PC-3 (cell line): ENCODE measurements at places on chromosomes 6 and 20. TPM values are rescaled to one million over a fixed set of nuclear protein-coding genes. Genes with fewer than 3 reads are reported as not detected.

Gene COX4I2
- not detected in 2 replicates for total RNA-seq

Gene SLC22A2
- total RNA-seq = not detected in 2 replicates

DNA sequence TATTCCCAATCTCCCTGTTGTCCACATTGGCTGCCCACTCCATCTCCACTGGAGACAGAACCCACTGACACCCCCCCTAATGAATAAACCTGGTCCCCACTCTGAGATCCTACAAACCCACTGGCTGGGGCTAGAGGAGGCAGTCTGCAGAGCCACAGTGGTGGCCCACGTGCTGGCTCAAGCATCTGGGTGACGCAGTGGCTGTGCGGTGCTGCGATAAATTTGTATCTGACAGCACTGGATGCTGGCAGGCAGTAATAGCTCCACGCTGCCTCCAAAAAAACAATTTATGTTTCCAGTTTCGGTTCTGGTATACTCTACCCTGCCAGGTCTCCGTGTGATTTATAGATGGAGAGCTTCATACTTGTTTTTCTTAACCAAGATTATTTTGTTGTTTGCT, 87.1 kb upstream of the SYNDIG1 start:
- no peak for DNase-seq

GRCh38 chr6:161747506-161747905, 473.6 kb upstream of the AGPAT4 start:
- DNase-seq = no peak

Gene BNIP5
- total RNA-seq = not detected in 2 replicates

DNA sequence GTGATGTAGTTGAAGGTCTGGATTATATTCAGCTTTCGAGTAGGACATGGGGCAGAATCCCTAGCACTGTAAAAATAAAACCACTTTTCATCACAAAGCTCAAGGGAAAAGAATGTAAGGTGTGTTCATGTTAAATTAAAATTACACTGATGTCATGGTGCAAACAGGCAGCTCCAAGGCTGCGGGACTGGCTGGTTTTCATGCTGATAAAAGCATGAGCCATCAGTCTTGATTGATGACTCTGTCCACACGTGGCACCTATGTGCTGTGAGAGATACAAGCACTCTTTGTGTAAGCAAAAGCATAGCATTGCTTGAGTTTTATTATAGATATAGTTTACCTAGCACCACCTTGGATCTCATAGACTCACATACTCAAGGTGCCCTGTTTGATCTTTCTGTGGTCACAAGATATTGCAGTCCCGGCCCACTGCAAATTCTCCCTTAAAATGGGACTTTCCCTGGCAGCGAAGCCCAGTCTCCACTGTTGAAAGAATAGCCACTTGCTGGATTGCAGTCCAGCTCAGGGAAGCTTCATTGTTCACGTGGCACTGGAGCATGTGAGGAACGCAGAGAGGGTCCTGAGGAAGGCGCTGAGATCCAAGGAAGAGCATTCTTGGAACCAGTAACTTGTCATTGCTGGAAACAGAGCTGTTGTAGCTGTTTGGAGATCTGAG, 90.6 kb downstream of the TIAM2 start:
- peak; percentile 81 for DNase-seq

Gene LY6G6D
- not detected in 2 replicates for total RNA-seq

DNA sequence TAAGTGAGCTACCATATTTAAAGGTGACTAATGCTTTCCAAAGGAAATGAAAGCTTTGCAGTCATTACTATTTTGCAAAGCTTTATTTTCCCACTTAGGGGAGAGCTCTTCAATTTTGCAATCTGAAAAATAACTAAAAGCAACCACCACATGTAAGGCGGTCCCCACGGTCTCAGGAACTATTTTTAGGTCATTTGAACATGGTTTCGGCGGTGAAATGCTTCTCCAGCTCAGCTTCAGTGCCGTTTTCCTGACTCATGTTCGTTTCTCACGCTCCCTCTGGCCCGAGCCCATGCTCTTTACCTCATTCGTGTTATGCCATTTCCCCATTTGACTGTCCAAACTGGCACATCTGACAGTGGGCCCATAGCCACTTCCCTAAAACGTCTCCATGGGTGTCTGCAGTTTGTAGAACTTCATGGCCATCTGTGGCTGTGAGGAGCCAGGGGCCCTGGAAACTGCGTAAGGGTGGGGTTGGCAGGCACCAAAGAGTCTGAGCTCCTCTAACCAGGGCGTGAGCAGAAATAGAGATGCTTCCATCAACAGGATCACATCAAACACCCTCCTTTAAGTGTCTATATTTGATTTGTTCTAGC, 46.5 kb downstream of the ADTRP start:
- no peak for DNase-seq

DNA sequence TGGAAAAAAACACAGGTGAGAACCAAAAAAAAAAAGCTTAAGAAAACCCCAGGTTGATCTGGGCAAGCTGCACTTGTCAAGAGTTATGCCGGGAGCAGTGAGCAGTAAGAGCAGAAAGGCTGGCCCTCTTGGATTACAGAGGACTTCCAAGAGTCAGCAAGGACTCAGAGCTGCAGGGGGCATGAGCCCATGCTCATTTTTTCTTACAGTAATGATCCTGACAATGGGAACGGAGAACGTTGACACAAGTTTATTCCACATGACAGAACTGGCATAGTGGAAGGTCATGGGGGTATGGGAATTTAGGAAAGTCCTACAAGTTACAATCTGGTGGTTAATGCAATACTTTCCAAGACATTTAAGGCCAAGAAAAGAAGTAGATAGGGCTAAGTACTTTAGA, 256.6 kb downstream of the GMDS start:
- no peak for DNase-seq

Gene LPA
- total RNA-seq = not detected in 2 replicates

GRCh38 chr6:75281653-75282052, 2.9 kb downstream of the TMEM30A start:
- DNase-seq = no peak

DNA sequence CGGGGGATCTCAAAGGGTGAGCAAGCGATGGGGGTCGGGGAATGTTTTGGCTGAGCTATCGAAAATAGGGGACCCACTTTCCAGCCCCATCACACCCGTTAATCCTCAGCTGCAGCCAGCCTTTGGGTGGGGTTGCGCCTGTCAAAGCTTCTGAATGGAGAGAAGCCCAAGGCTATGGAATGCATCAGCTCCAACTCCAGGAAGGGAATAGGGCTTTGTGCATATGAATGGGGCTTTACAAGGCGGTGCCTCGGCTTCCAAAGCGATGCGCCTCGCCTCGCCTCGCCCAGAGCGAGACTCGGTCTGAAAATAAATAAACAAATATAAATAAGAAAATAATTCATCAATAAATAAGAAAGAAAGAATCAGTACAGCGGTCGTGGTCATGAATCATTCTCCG, 751.4 kb upstream of the DEFB115 start:
- no peak for DNase-seq

DNA sequence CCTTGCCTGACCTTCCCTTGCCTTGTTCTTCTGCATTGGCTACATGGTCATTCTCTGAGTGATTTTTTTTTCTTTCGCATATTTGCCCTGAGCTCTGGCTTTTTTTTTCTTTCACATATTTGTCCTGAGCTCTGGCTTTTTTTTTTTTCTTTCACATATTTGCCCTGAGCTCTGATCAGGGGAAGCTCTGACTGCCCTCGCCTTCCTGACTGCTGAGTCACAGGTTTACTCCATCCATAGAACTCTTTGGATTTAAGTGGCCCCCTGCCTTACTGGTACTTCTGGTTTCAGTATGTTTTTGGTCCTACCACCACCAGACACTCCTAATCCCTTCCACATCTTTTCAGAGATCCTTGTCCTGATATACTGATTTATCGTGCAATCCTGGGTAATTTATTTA, 201.1 kb downstream of the OGFRL1 start:
- DNase-seq = peak; percentile 73

Gene COL21A1
- total RNA-seq = 0.35 and 1.0 TPM in 2 replicates

Gene KLC4
- total RNA-seq = 17.5 and 18.5 TPM in 2 replicates

DNA sequence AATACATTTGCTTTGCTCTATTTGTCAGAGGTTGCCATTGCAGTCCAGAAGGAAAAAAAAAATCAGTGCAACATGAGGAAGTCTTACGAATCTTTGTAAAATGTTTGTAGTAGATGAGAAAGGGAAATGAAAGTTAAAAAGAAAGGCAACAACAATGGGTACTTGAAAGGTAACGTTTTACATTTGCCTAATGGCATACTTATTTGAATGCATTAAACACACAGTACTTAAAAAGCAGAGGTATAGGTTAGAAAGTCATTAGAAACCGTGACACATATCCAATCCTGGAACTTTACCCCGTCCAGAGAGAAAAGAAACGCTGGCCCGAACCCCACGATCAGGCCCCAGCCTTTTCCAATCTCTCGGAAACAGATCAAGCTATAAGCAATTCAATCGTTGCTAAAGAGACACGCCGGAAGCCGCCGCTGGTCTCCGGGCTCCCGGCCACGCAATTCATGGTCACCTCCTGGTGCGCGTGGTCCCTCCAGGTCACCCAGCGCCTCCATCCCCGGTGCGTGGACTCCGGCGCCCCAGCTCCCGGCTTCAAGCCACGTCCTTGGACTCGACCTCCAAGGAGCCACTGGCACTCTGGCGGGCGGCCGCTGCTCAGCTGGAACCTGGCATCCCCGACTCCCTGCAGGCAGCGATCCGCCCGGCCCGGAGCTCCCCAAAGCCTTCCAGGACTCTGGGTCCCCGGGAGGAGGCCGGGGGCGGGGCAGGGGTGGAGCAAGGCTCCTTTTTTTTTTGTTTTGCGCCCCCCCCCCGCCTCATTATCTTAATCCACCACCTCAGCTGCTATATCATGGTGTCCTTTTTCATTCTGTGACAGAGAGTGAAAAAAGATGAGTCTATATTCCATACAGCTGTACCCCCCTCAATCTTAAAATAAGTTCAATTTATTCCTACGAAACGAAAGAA, at the start of gene SLC18B1:
TSS of gene SLC18B1 (minus strand) at position 687 of the 918 bp plus-strand sequence. CDS start at position 506, 181 bp downstream.
- peak; percentile 32 for DNase-seq

- no peak for DNase-seq
Measured at GRCh38 chr6:88984606-88985005, 21.2 kb upstream of the RNGTT start.

DNA sequence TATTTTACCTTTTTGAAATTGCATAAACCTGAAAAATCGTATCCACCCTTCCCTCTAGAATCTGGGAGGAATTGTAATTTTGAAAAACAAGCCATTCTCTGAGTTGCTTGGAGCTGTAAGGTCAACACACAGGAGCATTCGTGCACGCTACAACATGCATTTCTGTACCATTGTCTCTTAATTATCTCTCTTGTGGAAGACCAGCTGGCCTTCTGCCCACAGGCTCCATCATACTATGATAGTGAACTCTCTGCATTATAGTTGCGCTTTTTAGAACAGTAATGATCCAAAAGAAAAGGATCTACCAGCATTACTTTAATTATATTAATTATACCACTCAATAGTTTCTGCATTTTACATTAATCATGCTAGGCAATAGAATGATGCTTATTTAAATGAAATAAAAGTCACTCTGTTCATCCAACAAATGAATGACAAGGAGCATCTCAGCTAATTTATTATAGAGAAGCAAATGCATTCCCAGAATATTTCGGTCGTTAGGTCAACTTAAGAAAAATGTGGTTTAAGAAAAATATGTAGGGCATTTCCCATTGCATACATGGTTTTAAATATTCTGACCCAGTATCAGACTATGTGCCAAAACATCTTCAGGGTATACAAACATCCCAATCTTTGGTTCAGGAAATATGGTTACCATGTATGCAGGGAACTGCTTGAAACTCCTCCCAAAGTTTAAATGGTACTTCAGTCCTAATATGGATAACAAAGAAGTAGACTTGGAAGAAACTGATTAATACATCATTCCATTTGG, 263.5 kb downstream of the TFAP2A start:
- DNase-seq = peak; percentile 18

Gene PKIB
- 22.4 and 28.0 TPM in 2 replicates for total RNA-seq

DNA sequence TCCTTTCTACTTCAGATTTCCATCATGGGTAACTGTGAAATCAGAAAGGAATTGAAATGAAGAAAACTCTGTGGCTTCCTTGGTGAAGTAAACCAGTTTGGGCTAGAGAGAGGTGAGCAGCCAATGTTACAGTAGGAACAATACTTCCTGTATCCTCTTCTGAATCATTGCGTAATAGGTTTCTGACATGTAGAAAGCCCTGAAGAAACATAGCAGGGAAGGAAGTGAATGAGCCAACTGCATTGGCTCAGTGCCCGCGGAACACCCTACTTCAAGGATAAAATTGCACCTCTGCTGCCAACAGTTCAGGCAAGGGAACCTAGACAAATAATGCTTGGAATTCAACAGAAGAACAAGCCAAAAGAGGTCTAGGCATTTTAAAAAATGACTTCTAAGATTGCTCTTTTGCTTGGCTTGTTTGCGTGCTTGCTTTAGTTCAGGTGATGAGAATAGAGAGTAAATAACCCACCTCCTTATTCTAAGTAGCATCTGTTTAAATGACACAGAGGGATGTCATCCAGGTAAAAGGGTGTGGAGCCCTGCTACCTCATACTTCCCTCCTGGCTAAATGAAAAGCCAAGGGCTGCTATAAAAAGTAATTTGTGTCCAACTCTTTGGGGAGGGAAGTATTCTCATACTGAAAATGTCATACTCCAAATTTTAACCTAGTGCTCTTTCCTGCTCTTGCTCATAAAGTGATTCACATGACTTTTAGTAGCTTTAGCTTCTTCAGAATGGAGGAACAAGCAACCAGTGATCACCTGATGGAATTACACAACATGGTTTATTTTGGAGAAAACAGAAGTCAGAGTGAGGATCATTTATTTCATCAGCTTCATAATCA, 30.0 kb upstream of the AKIRIN2 start:
- peak; percentile 91 for DNase-seq

DNA sequence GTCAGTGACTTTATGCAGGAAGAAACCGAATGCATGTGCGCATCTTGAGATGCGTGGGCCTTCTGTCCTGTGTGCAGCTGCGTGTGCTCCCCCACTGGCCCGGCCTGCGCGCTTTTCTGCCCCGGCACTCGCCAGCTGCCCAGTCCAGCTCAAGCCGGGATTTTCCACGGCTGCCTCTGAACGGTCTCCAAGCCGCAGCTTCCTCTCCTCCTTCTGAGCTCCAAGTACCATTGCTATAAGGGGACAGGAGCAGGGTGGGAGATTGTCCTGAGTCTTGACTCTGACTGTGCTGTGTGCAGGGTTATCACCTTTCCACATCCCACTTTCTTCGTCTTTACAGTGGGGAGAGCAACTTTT, 302.8 kb downstream of the THBS2 start:
- no peak for DNase-seq

- no peak for DNase-seq
Measured at GRCh38 chr20:51206032-51206662, 183.2 kb upstream of the KCNG1 start.

Gene HMGN3
- total RNA-seq = 101 and 113 TPM in 2 replicates

DNA sequence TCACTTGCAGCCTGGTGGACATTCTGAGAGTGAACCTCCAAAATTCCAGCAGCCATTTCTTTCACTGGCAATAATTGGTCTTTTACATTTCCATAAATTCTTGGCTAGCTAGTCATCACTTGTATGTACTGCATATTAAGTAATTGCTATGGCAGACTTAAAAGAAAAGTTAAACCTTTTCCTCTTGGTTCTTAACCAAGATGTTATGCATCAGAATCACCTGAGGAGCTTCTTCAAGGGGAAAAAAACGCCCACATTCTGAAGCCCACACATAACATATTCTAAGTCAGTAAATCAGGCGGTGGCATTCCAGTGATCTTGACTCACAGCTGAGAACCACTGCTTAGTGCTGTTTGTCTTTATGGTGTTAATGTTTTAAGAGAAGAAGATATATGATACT, 37.0 kb downstream of the CDC40 start:
- DNase-seq = no peak
